ENCODE measurements at places on chromosomes 6 and 20. TPM values are rescaled to one million over a fixed set of nuclear protein-coding genes. Genes with fewer than 3 reads are reported as not detected.

The PAK5 gene
- total RNA-seq: not detected

The KCNK17 gene
- not detected for total RNA-seq

The PI3 gene
- total RNA-seq: not detected

The ARMH2 gene
- total RNA-seq: not detected

The ZNF337 gene
- total RNA-seq: 15.1 TPM

The KCNQ5 gene
- total RNA-seq: 25.8 TPM

The ZNF165 gene
- total RNA-seq: 3.2 TPM

The SMAP1 gene
- 26.2 TPM for total RNA-seq

The ACTL10 gene
- 5.1 TPM for total RNA-seq

The FLRT3 gene
- not detected for total RNA-seq

The HLA-DPB1 gene
- 74.5 TPM for total RNA-seq

The ELOVL4 gene
- not detected for total RNA-seq

The SLCO4A1 gene
- total RNA-seq: 30.4 TPM

The CTAGE9 gene
- total RNA-seq: not detected

The EYA4 gene
- not detected for total RNA-seq

The PBOV1 gene
- not detected for total RNA-seq

The CPNE5 gene
- total RNA-seq: 89.8 TPM

The LHFPL5 gene
- not detected for total RNA-seq

The CDH22 gene
- not detected for total RNA-seq

The LINC00237 gene
- not detected for total RNA-seq

The FILIP1 gene
- total RNA-seq: not detected

The MCHR2 gene
- not detected for total RNA-seq

The OR2H2 gene
- total RNA-seq: not detected

The C6orf58 gene
- not detected for total RNA-seq

The SLC22A2 gene
- total RNA-seq: not detected

The TP53RK gene
- 19.7 TPM for total RNA-seq
